T-cell (primary cell): ENCODE measurements at places on chromosomes 6 and 20. TPM values are rescaled to one million over a fixed set of nuclear protein-coding genes. Genes with fewer than 3 reads are reported as not detected.

- H3K4me1 ChIP-seq, result no peaks in the 10 kb centered on the region
- peaks cover 50% of the 10 kb centered on the region for H3K27me3 ChIP-seq
- no peak overlapping the region for H3K4me3 ChIP-seq
These were observed 107.6 kb downstream of the MYLK4 start for GRCh38 chr6:2643130-2643529.

- H3K27ac ChIP-seq, result no peak overlapping the region
- H3K4me3 ChIP-seq, result no peak overlapping the region
These were observed 25.4 kb upstream of the FAM83C start for GRCh38 chr20:35317416-35318210.

GRCh38 chr20:18166950-18167349 is 29.3 kb downstream of the KAT14 start:
- H3K4me3 ChIP-seq, result no peak overlapping the region
- no peaks in the 10 kb centered on the region for H3K36me3 ChIP-seq
- H3K27ac ChIP-seq, result no peak overlapping the region
- no peaks in the 10 kb centered on the region for H3K27me3 ChIP-seq

DNA sequence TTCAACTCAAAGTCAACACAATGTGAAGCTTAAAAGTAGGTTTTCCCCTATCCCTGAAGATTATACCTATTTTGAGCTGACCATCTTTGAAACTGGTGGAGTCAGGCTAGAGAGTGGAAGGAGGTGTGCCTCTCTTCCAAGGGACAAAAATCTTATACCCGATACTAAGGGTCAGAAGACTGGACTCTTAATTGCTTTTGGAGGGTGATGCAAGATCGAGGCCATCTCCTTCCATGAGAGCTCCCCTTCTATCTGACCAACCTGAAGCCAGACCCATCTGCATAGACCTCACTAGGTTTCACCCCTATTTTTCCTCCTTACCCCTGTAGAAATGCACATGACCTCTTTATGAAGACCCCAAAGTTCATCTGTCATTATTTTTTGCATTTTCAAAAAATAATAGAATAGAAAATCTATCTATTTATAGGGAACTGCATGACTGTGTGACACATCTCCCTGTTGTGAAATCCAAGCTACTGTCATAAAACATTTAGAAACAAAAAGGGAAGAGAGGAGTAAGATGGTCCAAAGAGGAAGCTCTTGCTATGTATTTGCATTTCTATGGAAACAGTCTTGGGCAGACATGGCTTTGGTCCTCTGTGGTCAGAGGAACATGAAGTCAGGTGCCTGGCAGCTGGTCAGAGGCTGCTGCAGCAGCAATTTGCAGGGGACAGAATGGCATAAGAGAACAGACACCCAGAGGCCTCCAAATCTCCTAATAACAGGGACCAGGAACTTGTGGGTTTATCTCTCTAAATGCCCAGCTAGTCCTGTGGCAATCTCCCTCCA is 349.2 kb downstream of the MAFB start:
- no peak overlapping the region for H3K4me3 ChIP-seq
- no peak for DNase-seq
- H3K4me1 ChIP-seq, result no peaks in the 10 kb centered on the region
- H3K27ac ChIP-seq, result no peak overlapping the region
- H3K36me3 ChIP-seq, result no peaks in the 10 kb centered on the region
- peaks cover 3% of the 10 kb centered on the region for H3K27me3 ChIP-seq

- no peak overlapping the region for H3K27ac ChIP-seq
These were observed 59.0 kb downstream of the RIN2 start for GRCh38 chr20:19817017-19817416.

The ADAM33 gene
- not detected for total RNA-seq

The BMP6 gene
- 0.23 TPM for total RNA-seq

The STMND1 gene
- not detected for total RNA-seq

The PRPH2 gene
- total RNA-seq, result 0.12 TPM

The HCK gene
- 0.73 TPM for total RNA-seq

The NR2E1 gene
- not detected for total RNA-seq
